ENCODE measurements at places on chromosomes 1 and 21.

DNA sequence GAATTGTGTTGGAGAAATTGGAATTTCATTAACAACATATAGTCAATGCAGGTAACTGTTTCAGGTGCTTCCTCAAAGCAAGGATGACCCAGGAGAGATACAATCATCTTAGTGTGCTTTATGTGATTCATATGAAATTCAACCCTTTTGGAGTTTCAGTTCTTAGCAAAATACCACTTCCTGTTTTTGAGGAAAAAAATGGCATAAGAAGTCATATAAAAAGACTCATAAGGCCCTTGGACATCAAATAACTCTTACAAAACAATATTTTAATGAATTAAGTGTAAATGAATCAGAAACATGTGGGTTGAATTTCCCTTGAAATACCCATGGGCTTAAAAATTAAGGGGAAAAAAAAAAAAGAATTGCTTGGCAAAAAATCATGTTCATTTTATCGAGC is 926.6 kb downstream of the LTN1 start:
- DNase-seq = no peak

- peak; percentile 76 for DNase-seq
Measured at GRCh38 chr1:3796215-3797061, at the start of gene LRRC47. Gene LRRC47, minus strand, starts transcription at chr1:3796498. Its CDS starts 22 bp downstream, at chr1:3796476.

- no peak for DNase-seq
Measured at GRCh38 chr21:41769111-41769510, 2.3 kb upstream of the RIPK4 start.

DNA sequence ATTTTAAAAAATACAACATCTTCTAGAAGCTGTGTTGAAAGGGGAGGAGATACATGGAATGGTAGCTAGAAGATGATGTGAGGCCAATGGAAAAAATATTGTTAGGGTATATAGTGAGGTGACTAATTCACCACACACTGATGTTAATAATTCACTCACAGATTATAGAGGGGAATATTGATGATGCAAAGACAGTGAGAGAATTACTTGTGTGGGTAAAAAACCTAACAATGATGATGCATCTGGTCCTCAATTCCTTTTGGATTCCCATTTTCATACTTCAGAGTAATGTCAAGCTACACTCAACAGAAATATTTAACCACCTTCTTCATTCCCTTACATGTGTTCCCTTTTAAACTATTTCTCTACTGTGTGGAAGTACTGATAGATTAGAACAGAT is 169.5 kb upstream of the DPYD start:
- DNase-seq = no peak

DNA sequence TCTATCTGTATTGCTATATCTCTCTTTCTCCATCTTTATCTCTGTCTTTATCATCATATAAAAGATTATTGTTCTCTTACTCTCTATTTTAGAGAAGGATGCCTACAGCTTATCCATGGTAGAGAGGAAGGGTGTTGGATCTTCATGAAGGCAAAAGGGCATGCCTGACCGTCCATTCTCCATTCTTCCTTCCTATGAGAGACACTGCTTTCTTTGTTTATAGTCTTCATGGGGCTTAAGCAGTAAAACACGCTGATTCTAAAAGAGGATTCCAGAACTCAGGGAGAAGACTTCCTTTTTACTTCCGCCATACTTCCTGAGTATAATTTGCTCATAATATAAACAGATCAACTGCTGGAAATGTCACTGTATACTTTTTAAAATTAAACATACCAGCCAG is 44.0 kb downstream of the PDE4B start:
- DNase-seq = no peak

DNA sequence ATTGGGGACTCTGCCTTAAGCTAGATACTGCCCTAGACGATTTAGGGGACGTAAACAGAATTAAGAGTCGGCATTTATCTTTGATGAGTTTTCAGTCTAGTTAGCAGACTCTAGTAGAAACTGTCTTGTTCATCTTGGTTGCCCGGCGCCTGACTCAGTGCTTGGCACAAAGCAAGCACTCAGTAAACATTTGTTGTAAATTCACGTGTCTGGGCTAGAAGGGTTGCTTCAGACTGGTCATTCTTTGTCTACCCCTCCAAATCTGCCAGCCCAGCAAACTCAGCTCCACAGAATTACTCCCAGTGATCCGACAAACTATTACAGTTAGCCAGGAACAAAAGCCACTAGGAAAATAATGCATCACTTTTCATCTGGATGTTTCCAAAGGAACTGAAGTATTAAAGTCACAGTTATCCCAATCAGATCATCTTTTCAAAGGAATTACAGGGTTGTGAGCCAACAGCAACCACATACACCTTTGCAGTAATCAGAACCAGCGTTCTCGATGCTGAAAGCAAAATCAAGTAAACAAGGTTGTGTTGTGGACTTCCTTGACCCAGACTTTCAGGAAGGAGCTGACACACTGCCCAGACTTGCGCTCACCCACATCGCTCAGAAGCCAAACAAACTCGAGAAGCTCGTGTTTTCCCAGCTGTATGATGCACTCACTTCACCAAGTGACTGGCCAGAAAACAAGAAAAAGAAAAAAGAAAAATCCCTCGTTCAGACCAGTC is 66.5 kb upstream of the GADD45A start:
- peak; percentile 65 for DNase-seq

DNA sequence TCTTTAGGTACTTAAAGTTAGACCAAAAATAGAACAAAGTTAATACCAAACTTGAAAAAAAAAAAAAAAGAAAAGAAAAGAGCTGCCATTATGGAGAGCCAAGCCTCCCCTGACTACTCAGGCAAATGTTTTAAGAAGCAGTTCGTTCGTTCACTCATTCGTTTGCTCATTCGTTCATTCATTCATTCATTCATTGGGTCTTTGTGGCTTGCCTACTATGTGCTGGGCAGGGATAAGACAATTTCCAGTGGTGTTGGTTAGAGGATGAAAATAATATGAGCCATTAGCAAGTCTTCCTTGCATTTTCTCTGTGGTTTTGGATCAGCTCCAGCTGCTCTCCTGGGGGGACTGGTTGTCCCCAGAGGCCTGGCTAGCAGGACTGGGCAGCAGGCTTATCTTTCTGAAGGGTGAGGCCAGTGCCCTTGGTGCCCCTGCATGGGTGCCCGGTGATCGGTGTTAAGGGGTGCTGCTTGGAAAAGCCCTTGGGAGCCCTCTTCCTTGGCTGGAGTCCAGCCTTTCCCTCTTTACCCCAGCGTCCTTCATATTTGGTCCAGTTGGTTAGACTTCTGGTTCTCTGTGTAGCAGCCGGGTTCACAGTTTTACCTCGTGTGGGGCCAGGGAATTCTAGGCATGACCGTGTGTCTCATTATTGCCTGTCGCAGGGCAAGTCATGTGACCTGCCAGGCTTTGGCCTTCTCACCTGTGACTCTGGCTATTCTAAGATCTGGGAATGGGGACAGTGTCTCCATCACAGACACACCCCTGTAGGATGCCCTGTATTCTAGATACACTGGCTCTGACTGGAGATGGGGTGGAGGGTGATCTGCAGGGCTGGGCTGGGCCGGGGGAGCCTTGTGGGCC is 32.8 kb downstream of the LHX4 start:
- DNase-seq = no peak

DNA sequence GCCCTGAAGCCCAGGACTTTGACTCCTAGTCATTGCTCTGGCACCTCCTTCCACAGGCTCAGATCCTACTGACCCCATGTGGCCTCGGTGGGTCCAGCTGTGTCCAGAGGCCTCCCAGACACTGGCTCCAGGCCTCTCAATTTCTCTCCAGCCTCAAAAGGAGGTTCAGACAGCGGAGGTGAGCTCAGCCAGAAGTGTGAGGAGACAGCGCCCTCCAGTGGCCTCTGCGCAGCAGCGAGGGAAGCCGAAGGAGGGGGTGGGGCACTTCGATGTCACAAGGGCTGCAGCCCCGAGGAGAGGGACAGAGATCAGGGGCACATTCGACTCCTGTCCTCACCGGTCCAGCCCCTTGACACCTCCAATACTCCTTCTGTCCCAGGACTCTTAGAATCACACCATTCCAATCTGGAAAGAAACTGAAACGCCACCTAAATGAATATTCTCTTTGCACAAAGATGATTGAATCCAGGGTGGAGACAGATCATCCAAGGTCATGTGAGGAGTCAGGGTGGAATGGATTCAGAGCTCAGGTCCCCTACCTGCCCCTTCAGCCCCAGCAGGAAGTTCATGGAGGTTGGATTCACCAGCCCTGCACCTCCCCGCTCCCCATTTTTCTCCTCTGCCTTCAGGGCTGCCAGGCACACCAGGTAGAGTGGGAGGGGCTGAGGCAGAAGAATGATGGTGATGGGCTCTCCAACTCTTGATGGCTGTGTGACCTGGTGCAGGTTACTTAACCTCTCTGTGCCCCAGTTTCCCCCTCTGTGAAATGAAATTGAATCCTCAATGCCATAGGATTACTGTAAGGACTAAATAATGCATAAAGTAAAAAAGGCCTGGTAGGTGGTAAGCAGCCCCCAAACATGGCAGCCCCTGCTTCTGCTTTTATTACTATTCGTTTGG is 34.8 kb upstream of the ZBTB40 start:
- DNase-seq = peak; percentile 47

- DNase-seq = no peak
Measured at GRCh38 chr1:99083338-99083737, 78.7 kb upstream of the PLPPR5 start.

DNA sequence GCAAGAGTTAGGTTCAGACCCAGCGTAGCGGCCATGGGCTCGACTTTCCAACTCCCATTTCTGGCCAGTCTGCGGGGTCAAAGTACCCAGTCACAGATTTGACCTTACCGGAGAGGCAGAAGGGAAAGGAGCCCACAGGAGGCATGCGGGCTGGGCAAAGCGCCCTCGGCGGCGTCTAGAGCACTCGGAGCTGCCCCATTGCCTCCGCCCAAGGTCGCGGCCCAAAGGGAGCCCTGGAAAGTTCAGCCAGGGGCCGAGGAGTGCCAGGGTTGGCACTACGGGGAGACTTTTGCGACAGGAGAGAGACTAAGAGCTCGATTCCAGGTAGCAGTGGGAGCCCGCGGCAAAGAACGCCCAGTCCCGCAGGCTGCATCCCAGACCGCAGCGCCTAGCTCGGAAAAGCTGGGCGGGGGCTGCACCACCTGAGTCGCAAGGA is 896 bp downstream of the KANK4 start:
- DNase-seq = no peak

- no peak for DNase-seq
Measured at GRCh38 chr1:6627031-6627430, 2.4 kb downstream of the THAP3 start.

DNA sequence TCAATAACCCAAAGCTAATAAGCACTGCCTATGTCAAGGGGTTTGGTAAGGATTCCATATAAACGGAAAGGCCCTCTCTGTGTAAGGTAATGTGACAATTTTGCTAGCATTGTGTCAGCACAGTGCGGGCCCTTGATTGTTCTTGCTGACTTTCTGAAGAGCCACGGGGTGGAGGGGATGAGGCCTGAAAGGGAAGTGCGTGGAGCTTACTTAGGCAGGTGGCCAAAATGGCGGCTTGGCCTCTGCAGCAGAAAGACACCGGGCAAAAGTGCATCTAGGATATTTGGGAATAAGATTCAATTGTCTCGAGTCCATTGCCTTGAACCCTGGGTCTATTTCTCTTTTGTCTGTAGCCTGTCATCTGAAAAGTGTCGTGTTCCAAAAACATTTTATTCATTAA is 114.3 kb downstream of the TGFB2 start:
- DNase-seq = no peak

- no peak for DNase-seq
Measured at GRCh38 chr1:37258068-37258467, 216.3 kb upstream of the ZC3H12A start.

GRCh38 chr1:58741678-58742553 is 41.9 kb downstream of the JUN start:
- DNase-seq = no peak

DNA sequence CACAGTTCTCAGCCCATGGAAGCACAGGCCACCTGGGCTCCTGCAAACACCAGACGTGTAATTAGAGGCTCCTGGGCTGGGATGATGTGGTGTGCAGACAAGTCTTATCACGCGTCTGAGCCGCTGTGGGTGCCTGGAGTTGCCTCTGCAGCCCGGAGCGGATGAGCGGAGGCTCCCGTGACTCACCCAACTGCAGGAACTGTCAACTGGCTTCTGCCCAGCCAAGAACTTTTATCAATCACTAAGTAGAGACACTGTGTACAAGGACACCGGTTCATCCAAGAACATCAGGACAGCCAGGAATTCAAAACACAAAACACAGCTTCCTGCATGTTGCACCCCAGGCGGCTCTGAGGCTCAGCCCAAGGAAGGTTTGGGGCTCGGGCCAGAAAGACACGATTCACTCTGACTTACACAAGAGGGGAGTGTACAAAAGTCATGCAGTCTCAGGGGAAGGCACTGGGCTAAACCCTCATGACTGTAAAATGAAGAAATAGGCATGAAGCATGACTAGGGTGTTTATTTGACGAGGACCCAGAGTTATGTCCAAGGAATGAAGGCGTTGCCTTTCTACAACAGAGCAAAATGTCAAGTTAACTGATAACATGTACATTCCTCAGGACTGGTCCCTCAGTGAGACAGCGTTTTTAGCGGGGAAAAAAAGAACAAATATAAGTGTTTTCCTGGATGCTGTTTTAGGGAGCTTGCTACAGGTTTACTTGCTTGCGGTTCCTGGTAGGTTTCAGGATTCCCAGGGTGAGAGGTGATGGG is 21.1 kb downstream of the ERRFI1 start:
- peak; percentile 97 for DNase-seq

- no peak for DNase-seq
Measured at GRCh38 chr1:245283001-245283400, 128.2 kb downstream of the KIF26B start.

GRCh38 chr21:36188937-36189336 is 32.3 kb downstream of the DOP1B start:
- DNase-seq = no peak

GRCh38 chr1:202210385-202210784 is 16.8 kb downstream of the LGR6 start:
- no peak for DNase-seq

DNA sequence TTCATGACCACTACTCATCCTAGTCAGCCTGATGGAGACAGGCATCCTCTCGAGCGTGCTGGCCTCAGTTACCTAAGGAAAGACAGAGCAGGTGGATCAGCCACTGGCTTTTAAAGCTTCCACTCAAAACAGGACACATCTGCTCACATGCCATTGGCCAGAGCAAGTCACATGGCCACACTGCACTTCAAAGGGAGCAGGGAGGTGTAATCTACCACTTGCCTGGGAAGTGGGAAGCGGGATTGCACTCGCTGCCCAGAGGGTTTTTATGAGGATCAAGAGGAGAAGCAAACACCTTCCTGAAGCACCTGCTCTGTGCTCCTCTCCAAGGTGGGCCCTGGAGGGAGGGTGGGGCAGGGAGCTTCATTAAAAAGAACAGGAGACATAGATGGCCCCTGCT is 108.0 kb downstream of the TAS1R2 start:
- DNase-seq = no peak

- no peak for DNase-seq
Measured at GRCh38 chr1:51316113-51316845, 14.1 kb downstream of the TTC39A start.

GRCh38 chr1:221487781-221488524 is 253.9 kb downstream of the DUSP10 start:
- DNase-seq = peak; percentile 16

GRCh38 chr1:222761083-222761482 is 24.1 kb downstream of the FAM177B start:
- DNase-seq = no peak

DNA sequence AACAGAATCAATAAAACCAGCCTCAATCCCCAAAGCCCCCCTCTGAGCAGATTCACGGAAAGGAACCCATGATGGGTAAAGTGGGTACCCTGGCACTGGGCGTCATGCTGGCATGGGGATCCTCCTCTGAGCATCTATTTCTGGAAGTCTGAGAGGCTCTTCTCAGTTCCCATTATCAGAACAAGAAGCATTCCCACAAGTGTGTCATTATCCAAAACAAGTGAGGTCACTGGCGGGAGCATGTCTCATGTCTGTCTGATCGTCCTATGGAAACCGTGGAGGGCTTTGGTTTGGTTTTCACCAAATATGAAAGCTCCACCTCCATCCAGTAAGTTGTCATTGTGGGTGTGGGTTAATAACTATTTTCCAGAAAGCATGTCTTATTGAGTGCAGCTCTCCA is 70.7 kb downstream of the PGM1 start:
- DNase-seq = no peak
